ENCODE measurements at places on chromosomes 5 and 9.

DNA sequence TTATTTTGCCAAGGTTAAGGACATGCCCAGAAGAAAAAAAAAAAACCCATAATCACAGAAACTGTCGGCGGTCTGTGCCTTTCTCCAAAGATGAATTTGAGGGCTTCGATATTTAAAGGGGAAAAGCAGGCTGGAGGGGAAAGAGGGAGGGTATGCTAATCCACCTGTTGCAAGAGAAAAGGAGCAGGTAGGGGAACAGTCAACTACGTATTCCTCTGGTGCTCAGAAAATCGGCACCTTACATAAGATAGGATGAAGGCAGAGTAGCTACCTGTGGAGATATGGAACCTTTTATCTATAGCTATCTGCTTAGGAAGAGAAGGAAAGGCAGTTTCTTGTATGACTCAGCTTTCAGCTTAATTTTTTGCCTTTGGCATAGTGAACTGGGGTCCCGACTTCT is 77.7 kb downstream of the PTCD2 start:
- no peak for DNase-seq

DNA sequence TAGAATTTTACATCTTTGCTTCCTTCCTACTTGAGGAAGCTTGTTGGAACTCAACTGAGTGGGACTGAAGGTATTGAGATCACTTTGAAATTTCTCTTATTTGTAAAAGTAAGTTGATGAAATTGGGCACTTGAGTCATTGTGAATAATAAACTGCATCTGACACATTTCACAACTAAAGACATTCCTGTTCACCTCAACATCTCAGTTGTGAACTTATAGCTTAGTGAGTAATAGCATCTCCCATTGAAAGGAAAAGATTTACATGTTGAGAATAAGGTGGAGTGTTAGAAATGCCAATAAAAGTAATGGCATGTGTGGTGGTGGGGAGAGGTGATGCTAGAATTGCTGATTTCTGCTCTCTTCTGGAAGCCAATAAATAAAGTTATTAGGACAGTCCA is 145.0 kb downstream of the SLC24A2 start:
- DNase-seq, result no peak

DNA sequence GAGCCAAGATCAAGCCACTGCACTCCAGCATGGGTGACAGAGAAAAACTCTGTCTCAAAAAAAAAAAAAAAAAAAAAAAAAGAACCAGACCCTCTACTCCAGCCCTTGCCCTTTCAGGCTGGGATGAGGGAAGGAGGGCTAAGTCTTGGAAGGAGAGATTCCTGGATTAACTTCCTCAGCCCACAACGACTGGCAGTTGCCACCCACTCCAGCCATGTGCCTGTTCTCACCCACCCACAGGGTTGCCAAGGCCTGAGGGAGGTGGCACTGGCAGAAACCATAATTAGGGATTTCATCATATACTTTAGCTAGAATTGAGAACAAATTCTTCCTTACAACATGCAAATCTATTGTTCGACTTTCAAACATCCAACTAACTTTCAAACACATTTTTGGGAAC is 87.8 kb upstream of the SLC30A5 start:
- DNase-seq, result no peak

DNA sequence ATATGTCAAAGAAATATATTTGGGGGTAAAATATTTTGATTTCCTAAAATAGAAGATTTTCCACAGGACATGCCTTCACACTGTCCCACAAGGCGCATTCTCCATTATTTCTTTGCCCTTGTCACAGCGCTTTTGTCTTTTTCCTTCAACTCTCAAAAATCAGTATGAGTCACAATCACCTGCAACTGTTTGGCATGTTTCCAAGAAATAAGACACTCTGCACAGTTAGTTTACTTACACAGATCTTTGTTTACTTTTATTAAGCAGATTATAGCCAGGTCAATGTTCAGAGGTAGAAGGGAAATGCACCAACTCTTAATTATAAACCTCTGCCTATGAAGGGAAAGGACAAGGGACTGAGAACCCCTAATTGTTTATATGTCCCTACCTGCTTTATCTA is 9.5 kb downstream of the CEMIP2 start:
- no peak for DNase-seq

GRCh38 chr5:55456216-55456895 is 78.4 kb downstream of the PLPP1 start:
- DNase-seq, result no peak

DNA sequence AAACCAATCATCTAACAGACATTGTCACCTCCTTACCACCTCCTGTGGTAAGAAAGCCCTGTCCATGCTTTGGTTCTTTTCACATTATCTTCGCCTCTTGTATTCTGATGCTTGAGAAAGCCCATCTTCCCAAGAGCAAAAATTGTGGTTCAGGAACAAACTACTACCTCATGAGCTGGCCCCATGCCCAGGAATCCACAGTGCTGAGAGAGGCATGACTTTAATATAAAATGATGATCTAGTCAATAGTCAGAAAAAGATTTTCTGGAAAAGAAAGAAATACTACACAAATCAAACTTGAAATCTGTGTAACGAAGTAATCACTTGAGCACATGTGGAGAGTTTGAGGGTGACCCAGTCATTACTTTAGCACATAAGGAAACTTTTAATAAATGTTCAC is 94.7 kb downstream of the FGF10 start:
- peak; percentile 73 for DNase-seq

DNA sequence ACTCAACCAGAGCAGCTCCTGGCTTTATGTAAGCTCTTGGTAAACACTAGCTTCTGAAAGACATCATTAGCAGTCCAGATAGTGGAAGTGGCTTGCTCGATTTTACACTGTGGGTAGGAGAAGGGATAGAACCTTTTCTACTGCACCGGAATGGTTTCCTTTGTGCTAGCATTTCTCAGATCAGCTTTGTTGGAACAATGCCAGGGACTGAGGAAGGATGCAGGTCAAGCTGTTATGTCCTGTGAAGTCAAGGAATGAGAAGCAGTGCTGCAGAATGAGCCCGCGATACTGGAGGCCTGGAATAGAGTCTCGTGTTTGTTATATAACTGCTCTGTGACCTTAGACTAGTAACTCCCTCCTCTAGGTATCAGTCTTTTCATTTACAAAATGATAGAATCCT is 233.6 kb downstream of the GABRB2 start:
- DNase-seq, result no peak

- peak; percentile 78 for DNase-seq
Measured at GRCh38 chr5:169980418-169981053, at the start of gene INSYN2B. Gene INSYN2B, minus strand, starts transcription at chr5:169980495. Its CDS starts 96,597 bp downstream, at chr5:169883898.

DNA sequence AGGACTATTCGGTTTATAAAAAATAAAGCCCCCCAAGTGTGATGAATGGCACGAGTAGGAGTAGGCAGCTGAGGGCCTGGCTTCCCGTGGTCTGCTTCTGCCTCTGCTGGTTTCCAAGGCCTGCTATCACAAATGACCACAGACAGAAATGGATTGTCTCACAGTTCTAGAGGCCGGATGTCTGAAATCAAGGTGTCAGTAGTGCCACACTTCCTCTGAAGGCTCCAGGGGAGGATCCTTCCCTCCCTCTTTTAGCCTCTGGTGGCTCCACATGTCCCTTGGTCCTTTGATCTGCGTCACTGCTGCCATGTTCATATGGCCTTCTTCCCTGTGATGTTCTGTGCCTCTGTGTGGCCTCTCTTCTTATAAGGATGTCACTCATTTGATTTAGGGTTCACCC is 15.1 kb downstream of the PRKACG start:
- DNase-seq, result no peak

GRCh38 chr5:136811551-136811950 is 446.2 kb upstream of the TRPC7 start:
- DNase-seq, result no peak

- DNase-seq, result peak; percentile 19
Measured at GRCh38 chr5:170971-171800, 20.1 kb upstream of the LRRC14B start.

DNA sequence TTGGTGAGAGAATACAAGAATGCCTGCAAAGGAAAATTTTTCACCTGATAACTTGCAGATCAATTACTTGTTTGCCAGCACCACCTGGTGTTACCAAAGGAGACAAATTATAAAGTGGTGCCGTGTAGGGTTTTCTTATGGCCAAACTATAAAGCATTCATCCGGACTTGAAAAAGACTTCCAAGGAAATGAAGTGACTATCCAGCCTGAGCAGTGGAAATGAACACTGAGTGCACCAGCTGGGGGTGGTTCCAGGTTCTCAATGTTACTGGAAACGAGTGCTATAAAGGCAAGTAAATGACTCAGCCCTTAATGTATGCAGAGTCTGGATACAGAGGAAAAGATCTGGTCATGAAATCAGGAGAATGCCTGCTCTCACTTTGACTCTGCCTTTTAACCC is 113.1 kb downstream of the DNAH5 start:
- no peak for DNase-seq

DNA sequence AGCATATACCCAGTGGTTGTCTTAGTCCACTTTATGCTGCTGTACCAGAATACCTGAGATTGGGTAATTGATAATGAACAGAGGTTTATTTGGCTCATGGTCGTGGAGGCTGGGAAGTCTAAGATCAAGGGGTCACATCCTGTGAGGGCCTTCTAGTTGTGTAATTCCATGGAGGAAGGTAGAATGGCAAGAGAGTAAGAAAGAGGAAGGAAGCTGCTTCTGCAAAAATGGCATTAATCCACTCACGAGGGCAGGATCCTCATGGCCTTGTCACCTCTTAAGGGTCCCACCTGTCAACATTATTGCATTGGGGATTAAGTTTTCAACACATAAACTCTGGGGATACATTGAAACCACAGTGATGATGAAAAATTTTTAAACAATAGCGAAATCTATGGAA is 17.0 kb downstream of the BTNL8 start:
- DNase-seq, result no peak

- no peak for DNase-seq
Measured at GRCh38 chr5:143992496-143992895, 178.0 kb downstream of the YIPF5 start.

- DNase-seq, result peak; percentile 55
Measured at GRCh38 chr9:94644543-94644942, 5.2 kb upstream of the FBP1 start.

DNA sequence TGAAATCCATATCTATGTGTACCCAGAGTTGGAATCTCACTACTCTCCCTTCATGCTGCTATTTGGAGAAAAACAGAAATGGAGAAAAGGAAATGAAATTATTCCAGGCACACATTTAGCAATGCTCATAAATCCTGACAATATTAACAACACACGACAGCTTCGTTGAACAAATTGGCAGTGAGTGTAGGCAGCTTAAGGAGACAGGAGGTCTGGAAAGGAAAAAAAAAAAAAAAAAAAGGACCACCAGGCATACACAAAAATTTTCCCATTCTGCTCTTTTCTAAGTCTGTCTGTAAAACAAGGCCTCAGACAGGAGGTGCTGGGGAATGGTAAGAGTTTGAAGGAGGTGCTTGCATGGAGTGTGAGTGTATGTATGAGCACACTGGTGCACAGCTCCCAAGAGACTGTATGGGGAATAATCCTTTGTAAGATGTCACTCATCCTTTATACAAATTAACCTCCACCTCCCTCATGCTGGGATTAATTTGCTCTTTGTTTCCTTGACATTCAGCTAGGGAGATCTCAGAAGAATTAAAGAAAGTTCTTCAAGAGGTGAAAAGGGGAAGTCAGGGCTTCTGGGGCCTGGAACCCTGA is 78.9 kb downstream of the ASTN2 start:
- no peak for DNase-seq

- no peak for DNase-seq
Measured at GRCh38 chr9:118578467-118578866, 790.8 kb downstream of the BRINP1 start.

DNA sequence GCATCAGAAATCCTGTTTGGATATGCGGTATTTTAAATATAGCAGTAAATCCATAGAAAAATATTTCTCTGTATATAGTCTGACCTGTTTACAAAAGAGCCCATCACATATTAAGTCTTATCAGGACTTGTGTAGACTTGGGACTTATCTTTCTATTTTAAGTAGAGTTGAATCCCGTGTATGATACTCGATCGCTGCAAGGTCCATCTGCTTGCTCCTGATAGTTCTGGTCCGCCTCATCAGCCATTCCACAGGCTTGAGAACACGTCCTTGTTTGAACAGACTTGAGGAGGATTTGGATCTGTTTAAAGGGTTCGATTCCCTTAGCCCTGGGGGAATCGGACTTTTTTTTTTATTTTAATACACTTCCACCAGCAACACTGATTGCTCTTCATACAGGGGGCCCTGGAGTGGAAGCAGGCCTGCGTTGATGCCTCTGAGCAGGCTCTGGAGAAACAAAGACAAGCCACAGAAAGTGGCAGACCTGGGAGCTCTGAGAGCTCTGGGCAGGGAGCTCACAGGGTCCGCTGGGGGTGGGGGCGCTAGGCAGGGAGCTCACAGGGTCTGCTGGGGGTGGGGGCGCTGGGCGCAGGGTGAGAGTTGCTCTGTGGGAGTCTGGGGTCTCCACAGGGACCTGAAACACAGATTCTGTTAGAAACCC is 112.2 kb downstream of the MVB12B start:
- no peak for DNase-seq

DNA sequence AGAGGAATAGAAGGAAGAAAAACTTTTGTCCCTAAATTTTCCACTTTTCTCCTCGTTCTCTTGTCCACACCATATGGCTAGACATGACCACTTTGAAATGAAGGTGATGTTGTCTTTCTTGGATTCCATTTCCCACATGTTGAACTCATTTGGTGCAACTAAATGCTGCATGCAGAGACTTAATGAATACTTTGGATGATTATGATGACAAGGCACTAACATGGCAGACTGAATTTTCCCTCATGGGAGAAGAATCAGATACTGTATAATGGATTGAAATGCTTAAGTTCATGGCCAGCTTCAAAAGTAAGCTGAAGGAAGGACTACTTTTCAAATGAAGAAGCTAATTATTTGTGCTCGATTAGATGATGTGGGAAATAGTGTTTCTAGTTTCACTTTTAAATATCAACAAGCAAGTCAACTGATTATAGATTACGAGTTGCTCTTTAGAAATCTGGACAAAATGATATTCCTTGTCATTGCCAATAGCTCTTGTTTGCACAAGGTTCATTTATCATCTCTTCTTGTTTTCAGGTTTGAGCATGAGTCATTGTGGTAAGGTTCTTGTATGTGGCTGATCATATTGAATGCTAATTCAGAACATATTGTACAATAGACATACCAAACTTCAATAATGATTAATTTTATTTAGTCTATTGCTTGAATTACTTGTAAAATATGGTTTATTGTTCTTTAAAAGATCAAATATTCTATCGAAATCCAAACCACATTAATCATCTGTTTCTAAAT is 501.3 kb upstream of the FTMT start:
- DNase-seq, result no peak

DNA sequence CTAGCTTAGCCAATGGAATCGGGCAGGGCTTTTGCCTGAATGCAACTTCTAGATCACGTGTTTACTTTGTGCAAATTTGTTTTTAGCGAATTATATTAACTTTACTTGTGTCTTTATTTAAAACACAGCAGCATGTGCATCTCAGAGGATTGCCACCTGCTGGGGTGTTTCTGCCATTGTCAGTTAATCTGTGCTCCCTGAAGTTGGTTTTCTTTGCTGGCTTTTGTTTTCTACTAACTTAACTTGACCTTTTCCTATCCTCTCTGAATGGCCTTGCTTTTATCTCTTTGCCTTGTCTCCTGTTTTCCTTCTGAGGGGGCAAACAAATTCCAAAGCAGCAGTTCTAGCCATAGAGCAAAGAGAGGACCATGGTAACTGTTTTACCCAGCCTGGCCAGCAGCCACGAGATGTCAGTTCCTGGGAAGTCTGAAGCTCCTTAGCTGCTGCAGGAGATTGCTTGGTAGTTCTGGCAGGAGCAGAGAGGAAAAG is 67.6 kb downstream of the ARHGEF28 start:
- no peak for DNase-seq

- DNase-seq, result peak; percentile 76
Measured at GRCh38 chr9:127096208-127096607, 26.2 kb downstream of the ANGPTL2 start.

Data from femur (tissue), 1 donor.